ENCODE measurements at places on chromosomes 4 and X.

GRCh38 chrX:130091980-130092522, 18.2 kb downstream of the ELF4 start:
- no peak for DNase-seq

DNA sequence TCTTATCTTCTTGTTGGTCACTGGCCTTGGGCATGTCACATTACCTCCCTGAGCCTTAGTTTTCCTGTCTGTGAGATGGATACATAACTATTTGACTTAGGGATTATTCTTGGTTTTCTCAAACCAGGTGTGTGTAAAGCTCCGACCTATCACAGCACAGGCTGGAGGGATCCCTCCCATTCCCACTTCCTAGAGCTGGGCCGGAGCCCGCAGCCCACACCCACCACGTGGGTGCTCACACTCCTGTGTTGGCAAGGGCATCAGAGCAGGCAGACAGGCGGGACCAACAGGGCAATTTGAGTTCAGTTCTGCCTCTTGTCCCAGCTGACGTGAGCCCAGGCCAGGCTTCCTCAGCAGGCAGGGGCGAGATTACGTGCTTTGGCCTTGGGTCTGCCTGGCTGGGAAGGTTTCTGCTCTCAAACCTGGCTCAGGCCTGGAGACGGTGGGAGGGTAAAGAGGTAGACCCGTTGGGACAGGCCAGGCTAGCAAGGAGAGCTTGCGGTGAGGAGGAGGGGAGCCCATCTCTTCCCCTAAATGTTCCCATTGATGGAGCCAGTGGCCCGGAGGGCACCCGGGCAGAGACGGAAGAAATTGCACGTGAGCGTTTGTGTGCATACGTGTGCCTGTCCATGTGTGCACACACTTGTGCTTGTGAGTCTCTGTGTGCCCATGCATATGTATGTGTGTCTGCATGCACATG, 734 bp upstream of the SH3TC1 start:
- DNase-seq = no peak

DNA sequence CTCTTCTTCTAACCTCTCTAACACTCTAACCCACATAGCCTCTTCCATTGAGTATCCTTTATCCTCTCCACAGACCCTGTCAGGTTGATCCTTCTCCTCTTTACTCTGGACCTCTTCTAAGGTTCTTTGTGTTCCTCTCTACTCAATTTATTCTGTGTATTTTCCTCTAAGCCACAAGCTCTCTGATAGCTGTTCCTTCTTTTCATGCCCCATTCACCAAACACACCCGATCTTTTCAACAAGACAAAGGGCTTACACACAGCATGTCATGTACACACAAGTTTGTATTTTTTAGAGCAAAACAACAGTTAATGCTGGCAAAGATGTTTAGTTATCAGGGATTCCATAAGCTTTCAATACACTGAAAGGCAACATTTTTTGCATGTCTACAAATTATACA, 1.9 kb downstream of the SPIN2B start:
- DNase-seq = no peak

GRCh38 chrX:150759568-150760416, 66.6 kb downstream of the MTMR1 start:
- DNase-seq = no peak

DNA sequence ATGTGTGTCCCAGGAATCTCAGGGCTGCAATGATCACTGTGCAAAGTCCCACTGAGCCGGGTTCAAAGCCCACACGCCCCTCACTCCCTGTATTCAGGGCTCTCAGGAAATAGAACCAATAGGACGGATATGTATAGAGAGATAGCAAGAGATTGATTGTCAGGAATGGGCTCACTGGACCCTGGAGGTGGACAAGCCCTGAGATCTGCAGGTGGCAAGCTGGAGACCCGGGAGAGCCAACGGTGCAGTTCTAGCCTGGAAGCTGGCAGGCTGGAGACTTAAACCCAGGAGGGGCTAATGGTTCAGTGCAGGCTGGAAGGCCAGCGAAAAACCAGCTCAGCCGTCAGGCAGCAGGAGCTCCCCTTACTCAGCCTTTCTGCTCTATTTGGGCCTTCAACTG, 52.8 kb upstream of the ADRA2C start:
- DNase-seq = no peak

DNA sequence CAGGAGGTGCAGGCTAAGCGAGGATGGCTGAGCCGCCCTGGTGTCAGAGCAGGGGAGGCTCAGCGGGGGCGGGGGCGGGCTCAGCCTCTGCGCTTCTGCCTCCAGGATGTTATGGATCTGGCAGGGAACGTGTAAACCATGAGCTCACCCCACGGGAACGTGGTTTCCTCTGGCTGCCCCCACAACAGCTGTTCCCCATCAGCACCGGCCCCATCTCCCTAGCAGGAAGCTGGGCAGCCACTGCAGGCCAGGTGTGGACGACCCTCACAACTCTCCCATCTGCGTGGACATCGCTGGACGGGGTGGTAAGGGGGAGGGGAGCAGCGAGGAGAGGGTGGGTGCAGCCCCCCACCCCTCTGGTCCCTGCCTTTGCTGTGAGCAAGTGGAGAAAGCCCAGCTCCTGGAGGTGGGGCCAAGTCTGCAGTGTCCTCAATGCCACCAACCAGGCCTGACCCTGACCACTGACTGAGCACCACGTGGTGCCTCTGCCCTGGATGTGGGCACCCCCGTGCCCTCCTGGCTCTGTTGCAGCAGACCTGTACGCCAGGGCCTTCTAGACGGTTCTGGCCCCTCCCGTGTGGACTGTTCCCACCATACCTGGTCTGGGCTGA, 28.1 kb upstream of the SPON2 start:
- DNase-seq = no peak
